ENCODE measurements at places on chromosomes 16 and 17. TPM values are rescaled to one million over a fixed set of nuclear protein-coding genes. Genes with fewer than 3 reads are reported as not detected.

ZNHIT3 gene
- total RNA-seq: 85.4 TPM

- peak; percentile 78 for DNase-seq
Observed at GRCh38 chr16:48538746-48539484, 71.1 kb downstream of the N4BP1 start.

- no peak for DNase-seq
Observed at GRCh38 chr17:12666718-12667117, 1.0 kb downstream of the MYOCD start.

DNA sequence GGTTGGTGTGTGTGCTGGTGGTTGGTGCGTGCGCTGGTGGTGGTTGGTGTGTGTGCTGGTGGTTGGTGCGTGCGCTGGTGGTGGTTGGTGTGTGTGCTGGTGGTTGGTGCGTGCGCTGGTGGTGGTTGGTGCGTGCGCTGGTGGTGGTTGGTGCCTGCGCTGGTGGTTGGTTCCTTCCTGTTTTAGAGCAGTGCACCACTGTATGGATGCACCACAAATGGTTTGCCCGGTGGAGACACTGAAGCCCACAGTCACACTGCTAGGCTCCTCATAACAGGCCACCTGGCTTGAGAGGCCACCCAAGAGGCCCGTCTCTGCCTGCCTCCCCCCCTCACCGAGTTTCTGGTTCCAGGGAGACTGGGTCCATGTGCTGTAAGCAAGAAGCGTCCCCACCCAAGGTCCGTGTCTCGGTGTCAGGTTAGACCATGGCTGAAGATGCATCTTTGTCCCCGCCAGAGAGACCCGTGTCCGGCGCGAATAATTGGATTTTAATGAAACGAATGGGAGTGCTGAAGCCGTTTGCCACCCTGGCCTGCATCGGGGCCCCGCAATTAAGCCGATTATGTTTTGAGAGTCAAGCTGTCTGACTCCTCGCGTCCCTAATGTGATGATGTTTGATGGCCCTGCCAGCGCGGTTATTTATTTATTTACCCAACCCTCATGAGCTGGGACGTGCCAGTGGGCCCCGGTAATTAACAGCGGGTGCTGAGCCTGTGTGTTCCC, 161.3 kb upstream of the GSE1 start:
- no peak for DNase-seq
